ENCODE measurements at places on chromosomes 13 and 19.

DNA sequence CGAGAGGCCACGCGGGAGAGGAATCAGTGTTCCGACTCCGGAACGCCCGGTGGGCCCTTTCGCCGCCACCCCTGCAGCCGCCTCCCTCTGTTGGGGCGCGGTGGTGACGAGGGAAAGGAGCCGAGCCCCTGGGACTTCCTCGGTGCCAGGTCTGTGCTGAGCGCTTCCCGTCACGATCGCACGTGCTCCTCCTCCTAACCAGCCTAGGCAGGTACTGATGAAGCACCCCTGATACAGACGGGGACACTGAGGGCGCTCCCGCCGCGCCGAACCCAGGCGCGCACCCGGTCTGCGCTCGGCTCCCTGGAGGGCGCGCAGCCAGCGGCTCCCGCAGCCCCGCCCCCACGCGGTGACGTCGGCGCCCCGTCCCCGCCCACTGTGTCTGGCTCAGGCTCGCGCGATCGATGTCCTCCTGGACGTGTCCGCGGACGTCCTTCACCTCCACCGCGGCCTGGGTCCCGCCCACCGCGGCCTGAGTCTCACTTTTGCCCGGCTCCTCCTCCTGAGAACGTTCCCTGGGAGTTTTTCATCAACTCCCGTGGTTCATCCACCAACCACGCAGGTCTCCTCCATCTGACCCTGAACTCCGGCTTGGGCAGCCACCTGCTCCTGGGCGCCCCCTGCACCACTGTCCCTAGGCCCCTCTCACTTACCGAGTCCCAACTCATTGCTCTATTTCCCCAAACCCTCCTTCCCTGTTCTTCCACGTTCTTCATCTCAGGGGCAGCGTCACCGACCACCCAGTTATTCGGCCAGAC is 2.6 kb upstream of the KLK15 start:
- no peak for DNase-seq

DNA sequence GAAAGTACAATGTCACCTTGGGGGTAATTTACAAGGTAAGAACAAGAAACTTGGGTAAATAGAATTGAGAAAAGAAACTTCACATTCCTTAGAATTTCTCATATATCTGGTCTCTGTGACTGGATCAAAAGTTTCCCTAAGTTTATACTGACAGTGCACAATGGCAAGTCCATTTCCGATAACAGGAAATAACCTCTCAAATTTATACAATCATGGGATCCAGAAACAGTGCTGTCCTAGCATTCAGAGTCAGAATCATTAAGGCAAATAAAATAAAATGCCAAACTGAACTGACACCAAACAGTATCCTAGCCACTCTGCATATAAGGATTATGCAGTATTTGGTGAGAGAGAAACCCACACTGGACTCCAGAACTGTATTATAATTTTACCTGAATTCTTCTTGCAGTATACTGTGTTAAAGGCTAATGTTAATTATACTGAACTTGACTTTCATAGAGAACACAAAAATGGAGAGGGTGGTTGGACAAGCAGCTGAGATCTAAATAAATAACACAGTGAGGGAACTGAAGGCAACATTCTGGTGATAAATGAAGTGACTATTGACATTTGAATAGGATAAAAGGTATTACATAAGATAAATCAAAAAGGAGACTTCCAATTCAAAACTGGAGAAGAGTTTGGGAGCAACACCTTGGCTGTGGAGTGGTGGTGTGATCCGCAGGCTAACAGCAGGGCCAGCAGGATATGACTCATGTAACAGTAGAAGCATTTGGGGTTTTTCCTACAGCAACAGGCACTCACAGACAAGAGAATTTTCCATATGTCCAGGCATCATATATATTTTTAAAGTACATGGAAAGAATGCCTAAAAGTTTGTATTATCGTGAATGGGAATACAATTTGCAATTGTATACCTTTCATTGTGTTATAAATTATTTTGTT is 932.5 kb upstream of the MIR17HG start:
- DNase-seq = peak; percentile 22

DNA sequence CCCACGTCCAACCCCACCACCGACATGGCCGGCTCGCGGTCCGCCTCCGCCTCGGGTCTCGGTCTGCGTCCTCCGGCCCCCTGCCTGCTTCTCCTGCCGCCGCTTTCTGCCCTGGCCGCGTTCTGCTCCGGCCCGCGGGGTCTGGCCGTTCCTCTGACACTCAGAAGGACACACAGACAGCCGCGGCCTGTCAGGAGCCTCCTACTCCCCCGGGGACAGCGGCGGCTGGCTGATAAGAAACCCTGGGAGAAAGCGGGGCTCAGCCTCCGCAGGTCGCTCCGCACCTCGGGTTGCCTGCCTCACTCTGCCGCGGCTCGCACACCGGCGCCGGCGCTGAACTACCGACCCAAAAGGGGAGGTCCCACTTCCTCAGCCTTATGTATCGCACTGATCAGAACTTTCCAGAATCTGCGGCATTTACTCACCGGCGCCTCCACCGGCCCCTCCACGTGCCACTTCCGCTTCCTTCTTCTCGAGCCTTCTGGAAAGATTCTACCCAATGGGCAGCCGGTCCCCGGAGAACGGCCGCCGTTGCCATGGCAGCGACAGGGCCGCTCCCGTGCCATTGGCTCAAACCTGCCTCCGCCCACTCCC is at the start of gene HSPH1:
Gene HSPH1, minus strand, starts transcription at position 348 of the 594 bp plus-strand sequence. Its CDS starts 322 bp downstream, at position 26.
- peak; percentile 87 for DNase-seq

- no peak for DNase-seq
These were observed 141.1 kb upstream of the VSTM2B start for GRCh38 chr19:29384656-29385055.

- DNase-seq = no peak
These were observed 19.3 kb upstream of the SDHAF1 start for GRCh38 chr19:35975608-35976214.

DNA sequence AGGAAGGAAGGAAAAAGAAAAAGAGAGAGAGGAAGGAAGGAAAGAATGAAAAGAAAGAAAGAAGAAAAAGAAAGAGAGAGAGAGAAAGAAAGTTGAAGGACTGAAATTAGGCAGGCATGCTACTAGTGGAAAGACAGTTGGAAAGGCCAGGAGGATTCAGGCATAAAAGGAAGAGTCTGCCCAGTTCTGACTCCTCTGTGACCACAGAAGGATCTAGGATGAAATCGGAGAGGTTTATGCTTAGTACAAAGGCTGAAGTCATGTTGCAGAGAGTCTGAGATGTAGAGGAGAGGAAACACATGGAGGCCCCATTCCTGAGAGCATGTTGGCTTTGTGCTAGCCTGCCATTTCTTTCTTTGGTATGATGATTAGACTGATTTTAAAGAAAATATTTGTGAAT is 246.5 kb upstream of the ARGLU1 start:
- peak; percentile 13 for DNase-seq

All from forelimb muscle (tissue), 1 donor.